NCI-H1930 (cell line): ENCODE measurements at places on chromosomes 5 and 9.

GRCh38 chr5:159762921-159763320, 153.4 kb upstream of the ADRA1B start:
- DNase-seq, result no peak

DNA sequence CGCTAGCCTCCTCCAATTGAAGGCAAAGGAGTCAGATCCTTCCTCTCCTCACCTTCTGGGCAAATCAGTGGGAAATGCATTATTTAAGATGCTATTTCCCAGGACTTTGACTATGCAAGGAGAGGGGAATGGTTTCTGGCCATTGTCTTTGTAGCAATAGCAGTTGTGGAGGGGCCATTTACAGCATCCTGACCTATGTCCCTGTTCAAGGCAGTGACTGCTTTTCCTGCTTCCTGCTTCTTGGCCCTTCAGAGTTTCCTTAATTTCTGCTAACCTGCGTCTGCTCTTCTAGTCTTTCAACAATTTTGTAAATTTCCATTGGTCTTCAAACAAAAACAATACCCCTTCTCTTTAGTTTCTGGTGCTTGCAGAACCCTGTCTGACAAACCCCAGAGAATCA, 72.8 kb upstream of the PPARGC1B start:
- no peak for DNase-seq

DNA sequence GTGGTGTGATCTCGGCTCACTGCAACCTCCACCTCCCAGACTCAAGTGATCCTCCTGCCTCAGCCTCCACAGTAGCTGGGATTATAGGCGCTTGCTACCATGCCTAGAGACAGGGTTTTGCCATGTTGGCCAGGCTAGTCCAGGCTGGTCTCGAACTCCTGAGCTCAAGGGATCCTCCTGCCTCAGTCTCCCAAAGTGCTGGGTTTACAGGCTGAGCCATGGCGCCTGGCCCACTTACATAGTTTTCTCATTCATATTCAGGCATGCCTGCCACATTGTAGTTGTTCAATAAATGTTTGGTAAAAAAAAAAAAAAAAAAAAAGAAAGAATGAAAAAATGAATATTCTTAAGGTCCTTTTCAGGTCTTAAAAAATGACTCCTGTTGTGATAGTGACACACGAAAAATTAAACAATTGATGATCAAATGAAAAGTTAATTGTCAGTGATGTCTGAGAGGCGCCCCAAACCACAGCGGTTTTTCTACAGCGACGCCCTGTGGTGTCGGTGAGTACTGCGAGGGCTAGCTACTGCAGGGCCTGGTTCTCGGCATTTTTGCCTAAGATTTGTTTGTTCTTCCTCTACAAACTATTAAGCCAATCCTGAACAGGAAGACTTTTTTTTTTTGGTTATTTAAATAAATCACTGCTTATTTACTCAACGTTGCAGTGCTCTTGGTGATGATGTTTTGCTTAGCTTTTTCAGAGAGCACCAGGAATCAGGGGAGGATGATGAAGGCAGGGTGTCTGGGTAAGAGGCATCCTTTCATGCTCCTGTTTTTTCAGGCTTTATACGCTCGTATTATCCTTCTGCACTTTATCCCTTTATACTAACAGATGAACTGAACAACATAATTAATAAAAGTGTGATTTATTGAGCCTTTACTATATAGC, 67.0 kb upstream of the DPYSL3 start:
- no peak for DNase-seq

DNA sequence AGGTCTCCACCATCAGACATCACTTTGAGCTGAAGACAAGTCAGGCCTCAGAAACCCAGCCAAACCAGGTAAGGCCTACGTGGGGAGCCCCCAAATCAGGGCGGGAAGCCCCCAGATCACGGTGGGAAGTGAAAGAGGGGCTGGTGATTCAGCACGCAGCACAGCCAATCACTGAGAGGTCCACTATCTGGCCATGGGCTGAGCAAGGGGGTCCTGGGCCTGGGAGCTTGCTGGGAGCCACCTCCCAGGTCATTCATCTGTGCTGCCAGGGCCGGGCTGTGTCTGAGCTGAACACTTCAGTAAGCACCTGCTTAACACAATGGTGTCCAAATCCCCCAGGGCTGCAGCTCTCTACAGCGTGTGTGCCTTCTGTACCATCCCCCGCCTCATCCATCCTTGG, 15.5 kb downstream of the MED10 start:
- DNase-seq, result no peak

DNA sequence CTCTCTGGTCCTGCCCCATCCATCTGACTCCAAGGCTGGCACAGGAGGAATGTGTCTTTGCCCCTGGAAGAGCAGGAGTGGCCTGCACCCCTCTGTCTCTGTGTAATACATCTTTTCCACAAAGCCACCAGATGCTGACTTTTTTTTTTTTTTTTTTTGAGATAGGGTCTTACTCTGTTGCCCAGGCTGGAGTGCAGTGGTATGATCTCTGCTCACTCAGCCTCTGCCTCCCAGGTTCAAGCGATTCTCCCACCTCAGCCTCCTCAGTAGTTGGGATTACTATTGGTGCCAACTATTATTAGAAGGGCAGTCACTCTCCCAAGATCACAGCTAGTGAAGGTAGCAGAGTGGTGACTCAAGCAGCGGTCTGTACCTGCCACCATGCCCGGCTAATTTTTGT, 19.6 kb downstream of the SPRY4 start:
- no peak for DNase-seq

- DNase-seq, result peak; percentile 40
Measured at GRCh38 chr5:39713250-39713916, 288.6 kb upstream of the DAB2 start.

DNA sequence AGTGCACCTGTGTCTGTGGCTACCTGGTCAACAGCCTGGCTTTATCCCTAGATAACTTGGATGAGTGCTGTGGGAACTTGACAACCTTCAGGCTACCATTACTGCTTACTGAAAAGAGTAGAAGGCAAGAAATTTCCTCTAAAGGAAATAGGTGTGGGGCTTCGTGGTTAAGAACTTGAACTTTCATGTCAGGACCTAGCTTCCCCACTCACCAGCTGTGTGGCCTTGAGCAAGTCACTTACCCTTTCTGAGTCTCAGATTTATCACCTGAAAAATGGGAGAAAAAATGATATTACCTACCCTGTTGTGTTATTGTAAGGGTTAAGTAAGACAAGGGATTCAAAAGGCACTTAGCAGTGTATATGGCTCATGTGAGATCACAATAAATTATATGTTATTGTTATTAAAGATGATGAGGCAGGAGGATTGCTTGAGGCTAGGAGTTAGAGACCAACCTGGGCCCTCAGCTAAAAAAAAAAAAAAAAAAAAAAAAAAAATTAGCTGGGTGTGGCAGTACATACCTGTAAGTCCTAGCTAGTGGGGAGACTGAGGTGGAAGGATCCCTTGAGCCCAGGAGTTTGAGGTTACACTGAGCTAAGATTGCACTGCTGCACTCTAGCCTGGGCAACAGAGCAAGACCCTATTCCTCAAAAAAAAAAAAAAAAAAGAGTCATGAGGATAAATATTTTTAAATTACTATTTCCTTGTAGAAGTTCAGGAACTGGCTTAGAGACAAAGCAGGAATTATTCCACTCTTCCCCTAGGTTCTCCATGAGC, 97.0 kb upstream of the SPRY4 start:
- DNase-seq, result no peak

DNA sequence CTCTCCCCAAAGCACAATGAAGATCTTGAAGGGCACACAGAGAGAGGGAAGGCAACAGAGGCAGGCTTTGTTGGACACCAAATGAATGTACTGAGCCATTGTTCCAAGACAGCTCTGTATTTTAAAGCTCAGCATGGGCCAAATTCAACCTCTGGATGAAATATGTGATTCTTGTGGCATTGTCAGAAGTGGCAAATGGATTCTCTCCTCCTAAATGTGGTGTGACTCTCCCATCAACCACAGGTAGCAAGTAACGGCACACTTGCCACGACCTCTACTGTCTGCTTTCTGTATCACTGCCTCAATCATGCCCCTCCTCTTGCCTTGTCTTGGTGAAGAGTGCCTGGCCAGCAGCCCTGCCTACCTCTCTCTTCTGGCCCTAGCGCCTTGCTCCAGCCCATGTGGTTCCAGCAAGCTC, 6.1 kb upstream of the MOB3B start:
- no peak for DNase-seq

GRCh38 chr5:61417851-61418250, 85.8 kb downstream of the ZSWIM6 start:
- DNase-seq, result no peak

DNA sequence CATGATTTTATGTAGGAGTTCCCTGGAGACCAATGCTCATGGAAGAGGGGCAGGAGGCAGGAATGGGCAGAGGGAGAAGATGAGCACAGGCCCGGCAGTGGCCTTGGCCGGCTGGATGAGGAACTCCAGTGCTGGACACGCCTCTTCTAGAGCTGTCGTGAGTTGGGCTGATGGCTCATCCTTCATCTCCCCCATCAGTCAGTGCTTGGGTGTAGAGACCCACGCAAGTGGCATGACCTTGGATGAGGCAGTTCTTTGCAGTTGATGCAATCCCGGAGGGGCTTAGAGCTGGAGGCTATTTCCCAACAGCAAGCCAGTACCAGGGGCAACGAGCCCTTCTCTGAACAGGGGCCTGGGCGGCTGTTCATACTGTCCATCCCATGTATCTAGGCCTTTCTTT, 25.5 kb upstream of the ARAP3 start:
- DNase-seq, result no peak

GRCh38 chr5:131254741-131255140, 9.1 kb upstream of the CDC42SE2 start:
- DNase-seq, result no peak

- peak; percentile 69 for DNase-seq
Measured at GRCh38 chr5:37837414-37838032, 2.3 kb downstream of the GDNF start.

DNA sequence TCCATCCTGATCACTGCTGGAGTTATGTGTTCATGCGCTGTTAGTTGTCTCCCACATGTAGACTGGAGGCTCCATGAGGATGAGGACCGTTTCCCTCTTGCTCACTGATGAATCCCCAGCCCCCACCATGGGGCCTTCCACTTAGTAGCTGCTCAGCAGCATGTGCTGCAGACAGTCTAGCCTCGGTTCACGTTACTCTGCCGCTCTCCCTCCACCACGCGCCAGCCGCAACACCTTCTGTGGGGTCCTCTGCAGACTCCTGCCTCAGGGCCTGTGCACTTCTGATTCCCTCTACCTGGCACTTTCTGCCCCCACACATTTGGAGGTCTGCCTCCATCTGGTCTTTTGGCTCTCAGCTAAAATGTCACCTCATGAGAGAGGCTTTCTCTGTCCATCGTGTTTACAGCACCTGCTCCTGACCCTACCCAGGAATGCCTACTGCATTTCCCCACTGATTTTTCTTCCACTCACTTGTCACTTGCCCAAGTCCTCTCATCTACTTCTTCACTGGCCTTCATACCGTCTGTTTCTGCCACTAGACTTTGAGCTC, 36.3 kb downstream of the STK10 start:
- no peak for DNase-seq

- no peak for DNase-seq
Measured at GRCh38 chr9:76932757-76933156, 26.8 kb upstream of the PRUNE2 start.

- DNase-seq, result no peak
Measured at GRCh38 chr5:64794053-64794770, 25.5 kb downstream of the CWC27 start.

DNA sequence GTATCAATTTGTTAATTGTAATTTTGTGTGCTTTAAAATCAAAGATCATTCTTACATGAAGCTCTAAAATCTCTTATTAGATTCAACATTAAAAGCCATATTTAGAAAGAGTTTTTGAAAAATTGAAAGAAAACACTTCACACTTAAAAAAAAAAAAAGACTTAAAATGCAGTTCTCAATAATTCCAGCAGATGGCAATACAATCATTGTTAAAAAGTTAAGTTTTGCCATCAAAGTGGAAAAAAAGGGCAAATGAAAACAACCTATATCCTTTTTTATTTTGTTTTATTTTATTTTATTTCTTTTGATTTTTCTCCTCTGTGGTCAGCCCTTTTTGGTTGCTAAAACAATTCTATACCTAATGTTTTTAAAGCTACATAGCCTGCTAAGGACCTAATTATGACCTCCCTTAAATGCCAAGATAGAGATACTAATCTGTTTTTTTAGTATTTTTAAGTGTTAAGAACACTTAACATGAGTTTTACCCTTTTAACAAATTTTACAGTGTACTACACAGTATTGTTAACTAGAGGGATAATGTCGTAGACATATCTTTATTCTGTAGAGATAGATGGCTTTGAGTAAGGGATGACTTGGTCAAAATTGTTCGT, 154.2 kb upstream of the DAB2 start:
- peak; percentile 19 for DNase-seq

GRCh38 chr5:147483961-147484707, 25.7 kb downstream of the DPYSL3 start:
- peak; percentile 59 for DNase-seq

DNA sequence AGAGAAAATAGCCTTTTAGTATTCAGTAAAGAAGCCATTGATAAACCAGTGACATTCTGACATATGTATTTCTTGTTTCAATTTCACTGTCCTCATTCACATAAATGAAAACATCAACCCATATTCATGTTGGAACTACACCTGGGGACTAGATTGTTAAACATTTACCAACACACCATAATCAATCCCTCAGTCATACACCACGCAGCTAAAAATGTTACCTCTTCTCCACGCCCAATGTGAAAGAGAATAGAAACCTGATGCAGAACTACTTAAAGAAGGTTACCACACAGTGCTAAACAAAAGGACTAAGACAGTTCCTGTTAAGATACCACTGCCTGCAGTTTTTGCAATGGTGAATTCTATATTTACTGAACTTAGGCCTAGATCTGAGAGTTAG, 518.9 kb downstream of the PRELID2 start:
- no peak for DNase-seq

DNA sequence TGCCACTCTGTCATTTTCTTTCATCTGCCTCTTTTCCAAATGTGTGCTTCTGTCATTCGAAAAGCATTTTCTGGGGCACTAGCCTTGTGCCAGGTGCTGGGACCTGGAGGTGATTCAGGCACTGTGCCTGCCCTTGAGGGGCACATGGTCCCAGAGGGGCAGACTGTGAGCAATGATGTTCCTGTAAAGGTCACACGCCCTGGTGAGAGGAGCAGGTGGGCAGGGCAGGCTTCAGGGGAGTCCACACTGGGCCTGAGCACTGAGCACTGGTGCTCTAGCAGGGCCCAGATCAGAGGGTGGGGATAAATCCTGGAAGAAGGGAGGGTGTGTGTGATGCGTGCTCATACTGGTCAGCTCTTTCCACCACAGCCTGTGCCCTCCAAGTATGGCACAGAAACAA, 77.8 kb downstream of the COL15A1 start:
- no peak for DNase-seq

DNA sequence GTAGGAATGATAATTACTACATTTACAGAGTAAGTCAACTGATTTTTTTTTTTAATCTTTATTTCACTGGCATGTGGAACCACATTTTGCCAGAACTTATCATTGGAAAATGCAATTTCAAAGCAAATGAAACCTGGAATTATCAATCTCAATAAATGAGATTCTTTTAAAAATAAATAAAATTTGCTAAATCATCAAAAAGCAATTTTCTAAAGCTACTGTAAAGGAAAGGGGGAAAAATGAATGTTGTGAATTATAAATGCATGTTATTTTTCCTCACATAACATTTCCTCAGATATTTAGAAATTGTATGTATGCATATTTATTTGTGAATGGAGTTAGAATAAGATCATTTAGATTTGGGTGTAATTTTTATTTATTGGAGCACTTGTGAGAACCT, 89.9 kb upstream of the GRHPR start:
- DNase-seq, result no peak

GRCh38 chr5:40374853-40375252, 304.9 kb upstream of the PTGER4 start:
- DNase-seq, result no peak
